ENCODE measurements at places on chromosomes 4 and X.

DNA sequence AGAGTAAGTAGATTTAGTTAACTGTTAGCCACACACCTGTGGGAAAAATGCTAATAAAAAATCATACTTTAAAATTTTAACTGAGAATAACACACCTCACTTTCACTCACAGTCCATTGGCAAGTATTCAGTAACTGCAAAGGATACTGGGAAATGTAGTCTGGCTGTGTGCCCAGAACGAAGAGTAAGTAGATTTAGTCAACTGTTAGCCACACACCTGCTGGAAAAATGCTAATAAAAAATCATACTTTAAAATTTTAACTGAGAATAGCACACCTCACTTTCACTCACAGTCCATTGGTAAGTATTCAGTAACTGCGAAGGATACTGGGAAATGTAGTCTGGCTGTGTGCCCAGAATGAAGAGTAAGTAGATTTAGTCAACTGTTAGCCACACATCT lies 178.4 kb upstream of the NWD2 start:
- no peak for DNase-seq

- peak; percentile 16 for DNase-seq
These were observed 36.3 kb downstream of the SULT1E1 start for GRCh38 chr4:69823481-69824186.

DNA sequence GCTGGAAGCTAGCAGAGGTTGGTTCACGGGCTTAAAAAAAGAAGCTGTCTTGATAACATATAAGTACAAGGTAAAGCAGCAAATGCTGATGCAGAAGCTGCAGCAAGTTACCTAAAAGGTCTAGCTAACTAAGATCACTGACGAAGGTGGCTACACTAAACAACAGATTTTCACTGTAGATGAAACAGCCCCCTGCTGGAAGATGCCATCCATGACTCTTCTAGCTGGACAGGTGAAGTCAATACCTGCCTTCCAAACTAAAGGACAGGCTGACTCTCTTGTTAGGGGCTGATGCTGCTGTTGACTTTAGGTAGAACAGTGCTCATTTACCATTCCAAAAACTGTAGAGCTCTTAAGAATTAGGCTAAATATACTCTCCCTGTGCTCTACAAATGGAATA lies 99.5 kb downstream of the FBXW7 start:
- no peak for DNase-seq

DNA sequence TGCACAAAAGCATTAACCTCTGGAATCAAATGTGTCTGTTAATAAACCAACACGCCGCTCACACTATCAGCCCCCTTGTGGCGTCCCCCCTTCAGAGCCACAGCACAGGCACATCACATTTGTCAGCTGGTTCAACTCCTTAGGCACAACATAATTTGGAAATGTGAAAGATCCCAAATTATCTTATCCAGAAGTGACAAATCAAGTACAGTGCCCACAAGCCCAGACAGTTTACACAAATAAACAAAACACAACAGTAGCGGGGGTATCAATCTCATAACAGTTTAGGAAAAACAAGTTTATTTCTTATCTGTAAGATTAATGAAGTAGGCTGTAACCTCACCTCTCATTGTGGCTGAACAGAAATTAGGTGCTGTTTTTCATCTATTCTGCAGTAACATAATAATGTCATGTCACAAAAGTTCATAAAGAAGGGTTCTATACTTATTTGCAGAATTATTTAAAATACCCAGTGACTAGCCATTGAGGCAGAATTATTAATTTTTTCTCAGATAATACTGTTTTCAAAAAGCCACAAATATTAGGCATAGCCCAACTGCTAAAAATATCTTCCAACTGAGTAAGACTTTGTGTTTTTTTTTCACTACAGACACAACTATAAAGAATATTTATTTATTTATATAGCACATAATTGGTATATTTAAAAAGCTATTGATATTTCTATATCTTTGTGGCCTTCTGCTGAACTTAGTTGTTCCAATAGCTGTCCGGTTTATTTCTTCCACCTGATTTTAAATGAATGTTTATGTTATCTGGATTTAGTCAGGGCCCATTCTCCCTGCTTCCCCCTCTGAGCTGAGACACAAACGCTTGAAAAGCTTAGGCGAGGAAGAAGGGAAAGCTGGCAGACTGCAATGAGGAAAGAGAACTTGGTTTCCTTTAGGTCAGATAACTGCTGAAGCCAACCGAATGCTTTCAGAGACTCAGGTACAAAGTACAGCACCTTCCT lies 214.7 kb downstream of the QDPR start:
- DNase-seq: no peak

DNA sequence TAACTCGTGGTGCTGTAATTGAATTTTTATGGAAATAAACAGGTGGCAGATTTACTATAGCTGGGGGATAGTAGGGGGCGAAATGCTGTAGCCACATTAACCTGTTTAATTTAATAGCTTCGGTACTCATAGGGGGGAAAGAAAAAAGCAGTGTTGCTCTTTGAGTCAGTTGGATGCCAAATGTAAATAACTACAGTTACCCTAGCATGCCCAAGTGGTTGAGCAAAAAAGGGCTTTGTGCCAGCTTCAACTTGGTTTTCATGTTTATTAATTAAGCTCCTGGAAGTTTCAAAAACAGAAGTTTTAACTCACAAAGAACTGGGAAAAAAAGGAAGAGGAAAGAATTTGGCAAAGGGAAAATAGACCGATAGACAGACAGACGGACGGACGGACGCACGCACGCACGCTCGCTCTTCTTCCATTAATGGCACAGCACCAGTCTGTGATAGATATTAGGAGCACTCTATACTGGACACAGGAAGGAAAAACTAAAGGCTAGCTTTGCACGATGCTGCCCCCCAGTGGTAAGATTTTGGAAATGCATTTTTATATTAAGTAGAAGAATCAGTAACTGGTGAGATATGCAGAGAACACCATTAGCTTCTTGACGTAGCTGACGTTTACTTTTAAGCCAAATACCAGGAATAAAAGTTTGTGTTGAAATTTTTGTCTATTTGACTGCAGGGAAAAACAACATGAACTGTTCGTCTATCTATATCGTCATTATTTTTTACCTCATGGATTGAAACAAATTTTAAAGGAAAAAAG lies 151.8 kb downstream of the SLC7A11 start:
- peak; percentile 57 for DNase-seq

GRCh38 chrX:40895246-40895645 lies 159.9 kb upstream of the MED14 start:
- no peak for DNase-seq

DNA sequence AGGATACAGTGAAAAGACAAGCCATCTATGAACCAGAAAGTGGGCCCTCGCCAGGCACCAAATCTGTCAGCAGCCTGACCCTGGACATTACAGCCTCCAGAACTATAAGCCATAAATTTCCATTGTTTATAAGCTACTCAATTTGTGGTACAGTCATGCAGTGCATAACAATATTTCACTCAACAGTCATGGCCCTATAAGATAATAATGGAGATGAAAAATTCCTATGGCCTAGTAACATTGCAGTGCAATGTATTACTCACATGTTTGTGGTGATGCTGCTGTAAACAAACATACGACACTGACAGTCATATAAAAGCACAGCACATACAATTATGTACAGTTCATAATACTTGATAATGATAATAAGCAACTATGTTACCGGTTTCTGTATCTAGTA lies 17.1 kb upstream of the TLR1 start:
- DNase-seq: no peak

GRCh38 chr4:54677416-54677815 lies 19.7 kb downstream of the KIT start:
- no peak for DNase-seq

DNA sequence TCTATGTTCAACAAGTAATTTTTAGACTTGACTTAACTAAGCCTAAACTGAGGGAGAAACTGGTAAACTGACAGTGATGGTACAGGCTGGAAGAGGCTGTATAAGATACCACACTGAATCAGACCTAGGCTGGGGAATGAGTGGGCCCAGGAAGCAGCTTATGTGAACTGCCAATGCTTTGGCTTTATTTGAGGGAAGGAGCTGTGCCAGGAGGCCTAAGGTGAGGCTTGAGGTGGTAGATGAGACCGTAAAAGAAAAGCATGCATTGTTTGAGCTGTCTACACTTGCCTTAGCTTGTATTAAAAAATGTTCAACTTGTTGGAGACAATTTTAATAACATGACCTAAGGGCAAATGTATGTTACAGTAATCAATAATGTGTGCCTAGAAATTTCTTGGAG lies 96.2 kb downstream of the RS1 start:
- no peak for DNase-seq

GRCh38 chrX:44456685-44457084 lies 86.0 kb downstream of the FUNDC1 start:
- DNase-seq: no peak

GRCh38 chrX:64330284-64330683 lies 65.0 kb downstream of the MTMR8 start:
- no peak for DNase-seq

GRCh38 chr4:1080961-1081688 lies 32.2 kb downstream of the RNF212 start:
- DNase-seq: peak; percentile 20

- DNase-seq: no peak
These were observed 1258.4 kb downstream of the FAM133A start for GRCh38 chrX:94932278-94932965.

DNA sequence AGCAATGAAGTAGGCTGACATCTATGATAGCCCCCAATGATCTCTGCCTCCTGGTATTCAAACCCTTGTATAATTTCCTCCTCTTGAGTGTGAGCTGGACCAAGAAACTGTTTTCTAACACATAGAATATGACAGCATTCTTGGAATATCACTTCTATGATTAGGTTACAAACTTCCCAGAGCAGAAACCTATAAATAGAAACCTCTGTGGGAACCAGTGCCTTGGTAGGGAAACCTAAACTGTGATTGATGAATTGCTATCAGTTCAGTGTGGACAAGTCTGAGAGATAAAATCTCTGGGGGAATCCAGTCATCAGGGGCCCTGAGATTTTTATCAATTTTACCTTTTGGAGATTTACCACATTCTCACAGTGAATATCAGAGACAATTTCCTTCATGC lies 756.5 kb upstream of the AGA start:
- no peak for DNase-seq

GRCh38 chr4:25818371-25818871 lies 44.4 kb downstream of the SEL1L3 start:
- DNase-seq: no peak

- DNase-seq: no peak
These were observed 30.1 kb downstream of the RASSF6 start for GRCh38 chr4:73589887-73590801.

GRCh38 chr4:81756973-81757372 lies 285.3 kb upstream of the RASGEF1B start:
- DNase-seq: no peak

DNA sequence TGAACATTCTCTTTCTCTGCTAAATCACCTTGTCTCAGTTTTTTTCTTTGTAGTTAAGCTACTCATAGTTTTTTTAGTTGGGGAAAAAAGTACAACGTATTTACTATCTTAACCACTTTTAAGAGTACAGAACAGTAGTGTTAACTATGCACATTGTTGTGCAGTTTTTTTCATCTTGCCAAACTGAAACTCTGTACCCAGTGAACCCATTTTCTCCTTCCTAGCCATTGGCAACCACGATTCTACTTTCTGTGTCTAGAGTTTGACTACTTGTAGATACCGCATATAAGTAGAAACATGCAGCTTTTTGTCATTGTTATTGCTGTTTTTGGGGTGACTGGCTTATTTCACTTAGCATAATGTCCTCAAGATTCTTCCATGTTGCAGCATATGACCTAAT lies 10.0 kb downstream of the N4BP2 start:
- DNase-seq: no peak

DNA sequence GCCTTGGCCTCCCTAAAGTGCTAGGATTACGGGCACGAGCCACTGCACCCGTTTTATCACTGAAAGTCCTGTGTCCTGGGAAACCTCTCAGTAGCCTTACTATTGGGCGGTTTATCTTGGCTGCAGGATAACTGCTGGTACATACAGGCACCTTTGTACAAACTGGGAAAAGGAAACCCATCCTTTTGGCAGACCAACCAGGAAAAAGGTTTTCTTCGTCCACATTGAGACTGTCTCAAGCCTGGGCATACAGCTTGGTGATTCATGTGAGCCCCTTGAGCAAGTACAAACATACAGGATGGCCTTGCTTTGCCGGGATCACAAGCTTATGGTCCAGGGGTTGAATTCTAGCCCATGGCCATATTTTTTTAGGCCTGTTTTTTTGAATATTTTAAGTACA lies 32.8 kb downstream of the RWDD4 start:
- no peak for DNase-seq

DNA sequence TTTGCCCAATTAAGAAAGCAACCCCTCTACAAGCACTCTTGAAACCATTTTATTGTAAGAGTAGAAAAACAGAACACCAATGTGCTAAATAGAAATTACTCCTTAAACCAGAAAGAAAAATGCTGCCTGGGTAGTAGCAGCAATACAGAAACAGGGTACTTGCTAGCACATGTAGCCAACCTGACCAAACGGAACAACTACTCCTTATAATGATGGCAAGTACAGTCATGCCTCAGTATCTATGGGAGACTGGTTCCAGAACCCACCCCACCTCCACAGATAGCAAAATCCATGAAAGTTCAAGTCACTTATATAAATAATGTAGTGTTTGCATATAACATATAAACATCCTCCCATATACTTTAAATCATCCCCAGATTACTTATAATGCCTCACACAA lies 168.8 kb downstream of the ATRX start:
- DNase-seq: no peak

GRCh38 chrX:39112143-39112542 lies 310.9 kb downstream of the MID1IP1 start:
- DNase-seq: no peak

GRCh38 chr4:185839194-185839712 lies 27.3 kb upstream of the SORBS2 start:
- peak; percentile 1 for DNase-seq

DNA sequence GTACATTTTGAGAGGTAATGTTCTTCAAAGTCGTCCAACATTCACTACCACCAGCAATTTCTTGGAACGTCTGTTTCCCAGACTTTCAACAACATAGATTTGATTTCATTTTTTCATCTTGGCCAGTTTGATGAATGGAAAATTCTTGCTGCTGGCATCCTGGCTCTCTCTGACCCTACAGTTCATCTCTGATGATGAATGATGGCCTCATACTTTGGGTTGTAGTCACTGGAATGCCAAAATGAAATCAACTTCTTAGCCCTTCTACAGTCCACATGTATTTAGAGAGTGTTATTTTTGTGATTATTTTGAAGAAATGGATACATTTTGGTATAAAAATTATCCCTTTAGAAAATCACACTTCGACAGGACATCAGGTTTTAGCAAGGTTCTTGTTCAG lies 8.8 kb downstream of the CHST7 start:
- DNase-seq: no peak

DNA sequence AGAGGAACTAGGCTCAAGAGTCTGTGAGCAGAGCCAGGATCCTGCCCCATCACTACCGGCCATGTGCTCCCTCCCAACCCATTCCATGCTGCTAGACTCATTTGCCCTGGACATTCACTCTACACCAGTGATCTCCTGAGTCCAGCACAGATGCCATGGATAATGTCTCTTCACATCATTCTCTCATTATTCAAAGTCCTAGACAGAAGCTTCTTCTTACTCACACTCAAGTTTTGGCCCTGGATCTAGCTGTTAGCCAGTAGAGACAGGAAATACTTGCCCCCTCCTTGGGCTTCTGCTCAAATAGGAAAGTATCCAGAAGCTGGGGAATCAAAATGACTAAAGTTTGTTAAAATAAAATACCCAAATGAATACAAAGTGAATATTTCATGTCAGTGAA lies 266.8 kb upstream of the LDB2 start:
- no peak for DNase-seq

- DNase-seq: no peak
These were observed 18.6 kb downstream of the STK32B start for GRCh38 chr4:5069901-5070300.
